ENCODE measurements at places on chromosomes 4 and X. TPM values are rescaled to one million over a fixed set of nuclear protein-coding genes. Genes with fewer than 3 reads are reported as not detected.

Gene MAGEB3
- polyA plus RNA-seq: not detected

Gene VCX3A
- not detected for polyA plus RNA-seq

Gene VCX2
- not detected for polyA plus RNA-seq

Gene RIPPLY1
- polyA plus RNA-seq: not detected

Gene PROM1
- 0.16 TPM for polyA plus RNA-seq

Gene MAGEA1
- not detected for polyA plus RNA-seq

Gene NDST3
- polyA plus RNA-seq: not detected

Gene PDGFC
- 0.09 TPM for polyA plus RNA-seq

Gene UGT2B11
- polyA plus RNA-seq: not detected

Gene SUV39H1
- polyA plus RNA-seq: 13.0 TPM

Gene IL1RAPL2
- polyA plus RNA-seq: not detected

Gene DRD5
- polyA plus RNA-seq: not detected

Gene ARAP2
- 34.7 TPM for polyA plus RNA-seq

Gene SPATA18
- not detected for polyA plus RNA-seq

- H3K36me3 ChIP-seq: no peaks in the 10 kb centered on the region
- DNase-seq: no peak
- H3K27ac ChIP-seq: no peak overlapping the region
- no peaks in the 10 kb centered on the region for H3K4me1 ChIP-seq
Measured at GRCh38 chr4:155304375-155304774, 72.4 kb downstream of the MAP9 start.

- no peak for DNase-seq
- no peak overlapping the region for H3K27ac ChIP-seq
- H3K4me1 ChIP-seq: no peaks in the 10 kb centered on the region
- no peak overlapping the region for H3K4me3 ChIP-seq
- peaks cover 2% of the 10 kb centered on the region for H3K27me3 ChIP-seq
- H3K36me3 ChIP-seq: no peaks in the 10 kb centered on the region
Measured at GRCh38 chr4:136112116-136112515, 1420.2 kb downstream of the PCDH18 start.

- no peaks in the 10 kb centered on the region for H3K36me3 ChIP-seq
- no peaks in the 10 kb centered on the region for H3K27me3 ChIP-seq
- no peak overlapping the region for H3K4me3 ChIP-seq
- no peak for DNase-seq
- no peak overlapping the region for H3K27ac ChIP-seq
Measured at GRCh38 chrX:33132569-33132968, 78.8 kb downstream of the DMD start.

- H3K36me3 ChIP-seq: no peaks in the 10 kb centered on the region
- peaks cover 2% of the 10 kb centered on the region for H3K4me1 ChIP-seq
- no peak overlapping the region for H3K27ac ChIP-seq
Measured at GRCh38 chr4:38242101-38242500, 281.9 kb downstream of the PTTG2 start.

DNA sequence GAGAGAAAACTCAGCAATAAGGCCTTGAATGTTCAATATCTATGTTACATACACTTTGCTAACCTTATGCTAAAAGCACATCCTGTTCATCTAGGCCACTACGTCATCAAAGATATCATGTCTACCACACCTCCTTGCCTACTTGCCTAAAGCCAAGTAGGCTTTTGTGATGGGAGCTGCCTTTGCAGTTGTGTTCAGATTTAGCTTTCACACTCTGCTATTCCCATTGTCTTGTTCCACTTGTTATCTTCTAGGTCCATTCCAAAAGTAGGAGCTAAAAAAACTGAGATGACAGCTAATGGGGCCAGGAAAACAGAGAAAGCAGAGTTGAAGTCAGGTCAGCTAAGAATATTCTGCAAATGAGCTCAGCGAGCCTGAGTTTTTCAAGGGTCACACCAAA lies 153.6 kb upstream of the EDNRA start:
- H3K4me1 ChIP-seq: no peaks in the 10 kb centered on the region
- H3K27me3 ChIP-seq: no peaks in the 10 kb centered on the region
- no peak for DNase-seq
- no peak overlapping the region for H3K4me3 ChIP-seq
- no peak overlapping the region for H3K27ac ChIP-seq

- H3K27me3 ChIP-seq: no peaks in the 10 kb centered on the region
- H3K36me3 ChIP-seq: peaks cover 40% of the 10 kb centered on the region
- DNase-seq: no peak
- H3K27ac ChIP-seq: no peak overlapping the region
Measured at GRCh38 chrX:40705658-40706312, 29.6 kb downstream of the MED14 start.

DNA sequence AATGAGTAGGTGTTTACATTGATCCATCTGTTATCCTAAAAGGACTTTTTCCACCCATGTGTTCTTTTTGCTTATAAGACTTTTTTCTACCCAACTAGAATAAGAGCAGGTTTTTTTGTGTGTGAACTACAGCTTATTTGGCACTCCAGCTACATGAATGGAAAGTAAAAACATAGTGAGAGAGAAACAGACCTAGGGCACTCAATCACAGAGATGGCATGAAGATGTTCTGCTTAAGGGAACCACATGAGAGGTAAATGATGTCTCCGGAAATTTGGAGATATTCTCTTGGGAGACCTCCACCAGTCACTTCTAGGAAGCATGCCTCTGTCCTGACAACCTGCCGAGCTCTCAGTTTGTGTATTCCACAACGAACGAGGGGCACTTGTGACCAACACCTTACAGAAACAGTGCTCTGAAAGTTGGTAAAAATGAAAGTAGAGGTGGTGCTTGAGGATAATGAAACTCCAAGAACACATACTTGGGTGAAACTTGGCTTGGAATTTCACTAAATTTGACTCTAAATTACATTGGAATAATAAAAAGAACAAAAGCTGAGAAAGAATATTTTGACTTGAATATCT lies 788.4 kb upstream of the GALNTL6 start:
- H3K4me1 ChIP-seq: no peaks in the 10 kb centered on the region
- no peak overlapping the region for H3K27ac ChIP-seq
- H3K27me3 ChIP-seq: no peaks in the 10 kb centered on the region
- no peaks in the 10 kb centered on the region for H3K36me3 ChIP-seq
- no peak for DNase-seq

GRCh38 chrX:120790552-120790951 lies 85.1 kb downstream of the CT47B1 start:
- H3K27me3 ChIP-seq: peaks cover 3% of the 10 kb centered on the region
- DNase-seq: no peak
- no peak overlapping the region for H3K27ac ChIP-seq
- no peak overlapping the region for H3K4me3 ChIP-seq
- peaks cover 4% of the 10 kb centered on the region for H3K4me1 ChIP-seq
- H3K36me3 ChIP-seq: no peaks in the 10 kb centered on the region

DNA sequence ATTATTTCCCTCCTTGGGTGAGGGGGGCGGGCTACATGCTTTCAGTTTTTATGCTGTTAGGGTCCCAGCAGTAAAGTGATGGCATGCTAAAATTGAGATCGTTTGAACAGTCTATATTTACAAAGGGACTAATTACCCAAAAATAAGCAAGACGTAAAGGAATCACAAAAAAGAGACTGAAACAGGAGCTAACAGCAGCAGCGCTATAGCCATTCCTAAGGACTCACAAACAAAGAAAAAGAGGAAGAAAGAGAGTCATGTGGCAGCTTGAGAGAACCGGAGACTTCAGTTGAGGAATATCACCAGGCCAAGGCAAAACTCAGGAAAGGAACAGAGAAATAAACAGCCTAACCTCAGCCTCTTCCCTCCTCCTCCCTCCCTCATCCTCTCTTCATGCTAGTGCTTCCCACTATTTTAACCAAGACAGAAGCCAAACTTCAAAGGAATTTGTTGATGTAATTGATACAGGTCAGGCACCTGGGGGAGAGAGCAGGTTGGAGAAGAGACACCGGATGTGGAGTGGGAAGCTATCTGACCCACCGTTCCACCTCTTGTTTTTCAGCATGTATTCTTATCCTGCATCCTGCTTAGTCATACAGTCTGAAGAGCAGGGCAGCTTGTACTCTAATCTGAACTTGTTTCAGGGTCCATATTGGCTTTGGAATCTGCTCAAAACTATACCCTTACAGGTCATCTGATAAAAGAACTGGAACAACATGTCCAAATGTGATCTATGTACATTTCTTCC lies 383.7 kb downstream of the NAF1 start:
- no peak overlapping the region for H3K27ac ChIP-seq
- no peaks in the 10 kb centered on the region for H3K4me1 ChIP-seq
- H3K4me3 ChIP-seq: no peak overlapping the region

- H3K4me3 ChIP-seq: no peak overlapping the region
- H3K4me1 ChIP-seq: no peaks in the 10 kb centered on the region
- peaks cover 2% of the 10 kb centered on the region for H3K27me3 ChIP-seq
- no peak overlapping the region for H3K27ac ChIP-seq
- no peak for DNase-seq
Measured at GRCh38 chr4:12421364-12421763, 992.7 kb upstream of the HS3ST1 start.

DNA sequence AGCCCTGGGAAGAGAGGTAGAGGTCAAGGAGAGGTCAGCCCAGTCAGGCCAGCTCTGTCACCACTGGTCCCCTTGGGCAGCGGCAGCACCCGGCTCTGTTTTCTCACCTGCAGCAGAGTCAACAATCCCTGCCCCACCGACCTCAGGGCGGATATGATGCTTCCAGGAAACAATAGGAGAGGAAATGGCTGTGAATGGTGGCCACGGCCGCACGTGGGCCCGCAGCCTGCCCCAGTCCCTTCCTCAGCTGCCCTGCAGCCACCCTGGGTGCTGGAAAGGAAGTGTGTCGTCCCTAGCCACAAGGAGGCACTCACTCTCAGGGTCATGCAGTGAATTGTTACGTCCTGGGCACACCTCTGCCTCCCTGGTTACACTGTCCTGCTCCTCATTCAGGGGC lies 92.5 kb upstream of the ENPP6 start:
- H3K27me3 ChIP-seq: no peaks in the 10 kb centered on the region
- H3K4me3 ChIP-seq: no peak overlapping the region
- H3K36me3 ChIP-seq: no peaks in the 10 kb centered on the region
- DNase-seq: peak; percentile 27
- H3K4me1 ChIP-seq: peaks cover 13% of the 10 kb centered on the region

DNA sequence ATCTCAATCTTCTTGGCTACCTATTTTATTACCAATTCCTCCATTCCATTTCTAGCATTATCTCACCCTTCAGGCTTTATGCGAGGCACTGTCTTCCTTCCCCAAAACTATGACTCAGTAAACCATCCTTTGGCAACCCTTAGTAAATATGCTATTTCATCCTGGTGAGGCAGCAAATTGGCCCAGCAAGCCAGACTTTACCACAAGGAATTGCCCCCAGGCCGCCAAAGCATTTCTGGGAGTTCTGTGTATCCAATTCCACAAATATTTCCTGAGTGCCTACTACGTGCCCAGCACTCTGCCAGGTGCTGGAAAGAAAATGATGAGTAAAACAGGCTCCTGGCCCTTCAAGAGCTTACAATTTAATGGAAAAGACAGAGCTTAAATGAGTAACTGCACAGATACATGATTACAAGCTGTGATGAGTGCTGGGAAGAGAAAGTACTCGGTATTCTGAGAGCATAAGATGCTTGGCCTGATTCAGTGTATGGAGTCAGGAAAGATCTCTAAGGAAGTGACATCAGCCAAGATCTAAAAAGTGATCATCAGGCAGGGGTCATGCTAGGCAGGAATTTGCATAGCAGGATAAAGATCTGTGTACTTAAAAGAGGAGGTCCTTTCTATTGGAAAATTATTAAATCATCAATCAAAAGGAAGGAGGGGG lies 193.8 kb downstream of the ADAMTS3 start:
- peaks cover 1% of the 10 kb centered on the region for H3K27me3 ChIP-seq
- H3K4me1 ChIP-seq: no peaks in the 10 kb centered on the region
- no peak overlapping the region for H3K27ac ChIP-seq
- no peak for DNase-seq
- no peaks in the 10 kb centered on the region for H3K36me3 ChIP-seq

DNA sequence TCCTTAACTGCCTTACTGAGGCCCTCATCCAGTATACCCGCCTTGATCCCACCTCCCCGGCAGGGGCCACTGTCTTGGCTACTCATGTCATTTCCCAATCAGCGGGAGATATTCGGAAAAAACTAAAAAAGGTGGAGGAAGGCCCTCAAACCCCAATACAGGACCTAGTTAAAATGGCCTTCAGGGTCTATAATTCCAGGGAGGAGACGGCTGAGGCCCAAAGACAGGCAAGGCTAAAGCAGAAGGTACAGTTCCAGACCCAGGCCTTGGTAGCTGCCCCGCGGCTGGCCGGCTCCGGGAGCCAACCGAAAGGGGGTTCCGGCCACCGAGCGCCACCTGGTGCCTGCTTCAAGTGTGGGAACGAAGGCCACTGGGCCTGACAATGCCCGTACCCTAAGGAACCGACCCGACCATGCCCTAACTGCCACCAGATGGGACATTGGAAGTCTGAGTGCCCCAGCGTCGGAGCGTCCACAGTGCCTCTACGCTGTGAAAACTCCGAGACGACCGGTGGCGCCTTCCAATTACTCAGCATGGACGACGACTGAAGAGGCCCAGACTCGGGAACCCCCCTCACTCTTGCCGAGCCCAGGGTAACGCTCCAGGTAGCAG lies 959.6 kb downstream of the RPA4 start:
- no peaks in the 10 kb centered on the region for H3K4me1 ChIP-seq
- H3K27me3 ChIP-seq: peaks cover 4% of the 10 kb centered on the region
- no peak overlapping the region for H3K27ac ChIP-seq
- DNase-seq: no peak
- no peak overlapping the region for H3K4me3 ChIP-seq

DNA sequence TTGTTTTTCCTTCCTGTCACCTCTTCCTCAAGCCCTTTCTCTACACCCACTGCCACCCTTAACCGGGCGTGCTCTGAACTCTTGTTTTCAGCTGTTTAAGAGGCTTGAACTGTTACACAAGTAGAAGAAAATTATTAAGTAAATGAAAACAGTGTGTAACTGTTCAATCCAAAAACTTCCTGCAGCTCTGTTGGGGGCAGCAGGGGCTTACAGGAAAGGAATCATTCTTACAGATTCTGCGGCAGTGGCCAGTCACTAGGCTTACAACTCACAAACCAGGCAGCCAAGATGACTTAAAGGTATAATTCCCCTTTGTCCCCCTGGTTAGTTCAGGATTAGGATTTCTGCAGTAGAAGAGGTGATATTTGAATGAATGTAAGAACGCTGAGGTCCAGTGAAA lies 70.2 kb upstream of the ETNPPL start:
- H3K36me3 ChIP-seq: no peaks in the 10 kb centered on the region
- no peaks in the 10 kb centered on the region for H3K27me3 ChIP-seq
- H3K27ac ChIP-seq: no peak overlapping the region
- DNase-seq: no peak
- no peak overlapping the region for H3K4me3 ChIP-seq

GRCh38 chr4:86926435-86927086 lies 8.2 kb upstream of the AFF1 start:
- no peak overlapping the region for H3K27ac ChIP-seq
- no peaks in the 10 kb centered on the region for H3K27me3 ChIP-seq
- no peak for DNase-seq
- peaks cover 9% of the 10 kb centered on the region for H3K36me3 ChIP-seq
- H3K4me3 ChIP-seq: no peak overlapping the region
- no peaks in the 10 kb centered on the region for H3K4me1 ChIP-seq

Measured in immature natural killer cell (primary cell).